H9 (cell line): ENCODE measurements at places on chromosomes 3 and 15.

DNA sequence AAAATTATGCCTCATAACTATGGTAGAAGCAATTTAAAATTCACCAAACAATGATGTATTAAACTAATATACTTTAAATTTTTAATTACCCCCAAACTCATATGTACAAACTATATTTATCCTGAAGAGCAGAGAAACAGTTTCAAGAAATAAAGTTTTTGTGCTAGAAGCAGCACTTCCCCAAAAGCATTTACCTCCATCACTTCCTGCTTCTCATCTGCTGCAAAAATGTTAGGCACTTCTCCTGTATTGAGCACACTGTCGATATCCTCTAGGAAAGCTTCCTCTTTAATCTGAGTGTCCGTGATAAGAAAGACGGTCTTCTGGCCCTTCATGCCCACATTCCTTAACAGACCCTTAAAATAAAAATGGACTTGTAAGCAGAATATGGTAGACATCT is 101.5 kb upstream of the ASB14 start:
- DNase-seq, result no peak

- DNase-seq, result no peak
These were observed 80.7 kb upstream of the DLG1 start for GRCh38 chr3:197378985-197379718.

GRCh38 chr15:70651303-70651845 is 112.0 kb downstream of the UACA start:
- no peak for DNase-seq

- peak; percentile 64 for DNase-seq
These were observed 45.1 kb downstream of the SEMA5B start for GRCh38 chr3:122982216-122983185.

- peak; percentile 9 for DNase-seq
These were observed 1.5 kb downstream of the GRM2 start for GRCh38 chr3:51708216-51708845.

- DNase-seq, result no peak
These were observed 334.0 kb upstream of the NR2F2 start for GRCh38 chr15:95996494-95996893.

DNA sequence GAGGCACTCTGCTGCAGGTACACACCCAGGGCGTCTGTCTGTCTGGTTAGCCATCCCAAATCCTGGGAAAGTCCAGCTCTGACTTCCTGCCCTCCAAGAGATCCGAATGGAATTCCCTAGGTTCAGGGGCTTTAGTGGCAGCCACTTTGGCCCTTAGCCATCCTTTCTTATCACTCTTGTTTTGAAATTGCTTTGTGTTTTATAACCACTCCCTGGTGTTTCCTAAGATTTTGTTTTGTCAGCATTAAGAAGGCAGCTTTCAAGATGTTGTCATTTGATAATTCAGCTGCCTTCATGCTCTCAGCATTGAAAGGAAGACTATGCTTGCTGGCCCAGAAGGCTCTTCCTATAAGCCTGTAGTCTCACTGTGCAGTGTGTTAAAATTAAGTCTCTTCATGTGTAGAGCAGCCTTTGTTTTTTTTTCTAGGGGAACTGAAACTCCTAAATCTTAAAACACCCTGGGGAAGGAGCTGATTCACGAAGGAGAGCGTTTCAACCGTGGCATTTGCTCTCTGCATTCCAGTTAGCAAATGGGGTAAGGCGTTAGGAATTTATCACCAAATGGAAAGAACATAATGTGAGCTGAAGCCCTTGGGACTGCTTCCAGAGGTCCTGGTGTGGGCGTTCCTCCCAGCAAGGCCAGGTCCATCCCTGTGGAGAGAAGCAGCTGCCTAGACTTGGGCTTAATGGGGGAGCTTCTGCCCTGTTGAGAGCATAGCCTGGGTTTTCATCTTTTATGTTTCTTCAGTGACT is 14.2 kb upstream of the CLEC3B start:
- DNase-seq, result no peak

DNA sequence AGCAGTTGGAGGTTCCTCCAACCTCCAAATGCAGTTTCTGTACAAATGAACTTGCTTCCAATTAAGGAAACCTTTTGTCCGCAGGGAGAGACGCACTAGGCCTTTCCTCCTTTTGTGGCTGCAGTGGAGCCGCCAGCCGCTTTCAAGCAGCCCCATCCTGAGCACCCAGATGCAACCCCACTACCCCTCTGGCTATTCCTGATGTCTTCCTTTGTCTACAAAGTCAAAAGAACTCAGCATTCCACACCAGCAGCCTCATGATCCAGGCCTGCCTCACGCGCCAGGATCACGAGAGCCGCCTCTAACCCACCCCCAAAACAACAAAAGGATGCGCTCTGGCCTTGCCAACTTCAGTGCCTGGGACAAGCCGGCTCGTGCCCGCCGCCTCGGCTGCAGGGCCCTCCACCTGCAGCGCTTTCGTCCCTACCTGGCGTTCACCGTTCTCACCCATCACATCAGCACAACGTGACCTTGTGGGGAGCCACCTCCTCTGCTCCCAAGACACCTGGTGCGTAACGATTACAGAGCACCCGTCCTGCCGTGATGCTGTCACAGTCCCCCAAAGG is 48.2 kb upstream of the MUC4 start:
- no peak for DNase-seq
